ENCODE measurements at places on chromosomes 12 and 14.

DNA sequence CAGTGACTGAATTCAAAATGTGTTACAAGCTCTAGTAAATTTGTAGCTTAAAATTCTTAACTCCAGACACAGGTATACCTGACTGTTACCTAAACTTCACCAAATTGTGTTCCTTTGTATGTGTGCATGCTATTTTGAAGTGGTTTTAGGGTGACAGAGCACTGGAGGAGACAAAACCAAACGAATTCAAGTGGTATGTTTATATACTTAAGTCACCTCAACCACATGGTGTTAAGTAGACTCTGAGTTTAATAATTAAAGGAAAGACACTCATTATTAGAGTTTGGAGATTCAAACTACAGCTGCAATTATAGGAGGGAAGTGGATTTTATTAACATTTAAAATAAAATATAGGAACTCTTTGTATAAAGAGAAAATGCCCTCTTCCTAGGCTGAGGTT, 84.3 kb downstream of the PLCZ1 start:
- DNase-seq, result no peak

- DNase-seq, result no peak
These were observed 28.2 kb downstream of the SERPINA11 start for GRCh38 chr14:94424371-94424770.

- DNase-seq, result no peak
These were observed 663.8 kb upstream of the FOXG1 start for GRCh38 chr14:28102814-28103213.

DNA sequence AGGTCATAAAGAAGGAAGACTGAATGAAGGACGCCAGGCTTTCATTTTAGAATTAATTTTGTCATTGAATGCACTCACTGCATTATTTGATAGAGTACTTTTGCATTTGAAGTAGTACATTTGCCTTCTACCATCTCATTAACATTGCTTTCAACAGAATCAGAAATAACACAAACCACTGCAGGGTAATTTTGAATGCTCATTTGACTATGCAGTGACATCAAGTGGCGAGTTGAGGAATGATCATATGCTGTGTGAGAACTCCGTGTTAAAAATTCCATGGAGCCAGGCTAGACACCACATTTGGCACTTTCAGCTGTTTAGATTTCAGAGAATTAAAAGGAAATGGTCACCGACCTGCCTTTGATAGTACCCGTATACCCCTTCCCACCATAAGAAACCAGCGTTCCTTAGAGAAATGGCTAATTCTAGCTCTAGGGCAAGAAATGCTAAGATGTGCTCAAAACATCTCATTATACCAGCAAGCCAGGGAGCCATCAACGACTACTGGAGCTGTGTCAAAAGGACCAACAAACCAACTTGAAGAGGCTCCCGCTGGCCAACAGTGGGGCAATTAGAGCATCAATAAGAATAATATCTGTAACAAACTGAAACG, 16.5 kb downstream of the HEBP1 start:
- no peak for DNase-seq

DNA sequence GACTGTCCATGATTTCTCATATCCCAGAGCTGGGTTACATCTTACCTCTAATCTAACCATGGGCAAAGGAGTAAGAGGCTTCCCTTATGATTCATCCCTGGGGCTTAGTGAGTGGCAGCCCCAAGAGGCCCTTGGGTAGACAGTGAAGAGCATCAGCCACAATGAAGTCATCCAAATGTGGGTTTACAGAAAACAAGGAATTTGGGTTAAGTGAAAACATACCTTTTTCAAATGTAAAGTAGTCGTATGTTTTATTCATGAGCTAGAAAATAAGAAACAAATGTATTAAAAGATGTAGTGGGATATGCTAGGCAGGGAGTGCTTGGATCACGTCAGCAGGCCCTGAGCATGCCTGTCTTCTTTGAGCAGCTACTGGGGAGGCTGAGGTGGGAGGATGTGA, 54.0 kb upstream of the ELK3 start:
- no peak for DNase-seq

- DNase-seq, result no peak
These were observed 187.7 kb upstream of the DCN start for GRCh38 chr12:91370086-91370868.

DNA sequence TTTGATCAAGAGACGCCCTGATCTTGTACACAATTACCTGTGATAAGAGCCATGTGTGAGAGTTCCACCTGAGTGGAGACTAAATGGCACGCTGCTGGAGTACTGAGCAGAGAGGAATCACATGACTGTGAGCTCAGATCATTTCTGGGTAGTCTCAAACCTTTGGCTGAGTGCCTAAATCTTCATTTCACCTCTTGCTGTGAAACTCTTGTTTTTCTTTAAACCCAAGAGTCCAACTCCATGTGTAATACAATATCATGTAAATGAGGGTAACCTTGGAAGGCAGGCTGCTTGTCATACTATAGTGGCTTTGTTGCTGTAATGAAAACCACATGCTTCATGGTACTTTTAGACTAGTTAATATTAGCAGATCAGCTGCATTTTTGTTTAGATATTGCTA, 156.9 kb downstream of the CAND1 start:
- no peak for DNase-seq

DNA sequence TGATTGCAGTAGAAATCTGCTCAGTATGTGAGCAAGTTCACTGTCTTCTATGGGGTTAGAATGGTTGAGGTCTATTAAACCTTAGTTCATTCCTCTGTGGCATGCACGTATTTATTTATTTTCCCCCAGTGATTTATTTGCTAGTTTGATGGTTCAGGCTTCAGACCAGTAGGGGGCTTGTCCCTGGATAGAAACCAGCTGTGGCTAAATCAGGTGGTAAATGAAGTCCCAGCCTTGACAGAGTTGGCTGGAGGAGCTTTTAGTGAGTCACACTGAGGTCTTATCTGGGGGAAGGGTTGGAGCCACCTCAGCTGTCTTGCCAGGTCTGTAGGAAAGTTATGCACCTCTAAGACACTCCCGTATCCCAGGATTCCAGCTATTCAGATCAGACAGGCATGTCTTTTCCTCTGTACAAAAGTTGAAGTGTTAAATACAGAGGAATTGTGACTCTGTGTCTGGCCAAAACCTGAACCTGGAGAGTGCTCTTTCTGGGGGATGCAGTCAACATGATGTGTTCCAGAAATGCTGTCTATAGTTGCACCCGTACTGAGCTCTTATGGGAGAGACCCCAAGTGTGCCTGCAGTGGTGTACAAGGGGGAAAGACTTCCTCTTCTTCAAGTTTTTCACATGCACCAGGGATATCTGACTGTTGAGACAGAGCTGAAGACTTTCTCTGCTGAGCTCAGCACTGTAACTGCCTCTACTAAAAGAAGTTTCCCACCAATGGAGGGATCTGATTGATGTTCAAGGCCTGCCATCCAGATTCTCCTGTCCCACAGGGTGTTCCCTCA, 1322.1 kb downstream of the TMEM121 start:
- DNase-seq, result no peak

- DNase-seq, result no peak
These were observed 4.4 kb downstream of the KRT3 start for GRCh38 chr12:52791271-52792184.

DNA sequence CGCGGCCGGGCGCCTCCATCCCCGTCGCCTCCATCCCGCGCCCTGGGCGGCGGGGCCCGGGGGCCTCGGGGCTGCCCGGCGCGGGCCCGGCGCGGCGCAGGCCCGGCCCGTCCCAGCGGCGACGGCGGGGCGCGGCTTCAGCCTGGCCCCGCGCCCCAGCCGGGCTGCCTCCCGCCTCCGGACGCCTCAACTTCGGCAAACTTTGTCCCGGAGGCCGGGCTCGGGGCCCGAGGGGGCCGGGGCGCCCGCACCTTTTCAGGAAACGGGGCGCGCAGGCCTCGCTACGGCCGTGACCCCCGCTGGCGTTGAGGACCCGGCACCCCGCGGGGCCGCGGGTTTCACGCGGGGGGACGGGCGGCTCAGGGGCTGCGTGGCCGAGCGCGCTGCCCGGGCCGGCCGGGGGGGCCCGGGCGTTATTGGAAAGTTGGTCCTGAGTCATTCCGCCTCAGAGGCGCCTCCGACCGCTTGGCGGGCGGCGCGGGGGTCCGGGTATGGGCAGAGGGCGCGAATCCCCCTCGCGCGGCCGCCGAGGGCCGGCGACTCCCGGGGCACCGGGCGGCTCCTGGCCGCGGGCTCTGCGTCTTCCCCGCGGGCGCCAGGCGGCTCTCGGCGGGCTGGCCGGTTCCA, 575 bp downstream of the TRAF3 start:
- DNase-seq, result no peak

GRCh38 chr12:120140603-120141002, 24.1 kb upstream of the RAB35 start:
- DNase-seq, result no peak

- DNase-seq, result no peak
These were observed 61.8 kb upstream of the ATP2B1 start for GRCh38 chr12:89770391-89770790.

- DNase-seq, result no peak
These were observed 185.8 kb downstream of the SLC15A4 start for GRCh38 chr12:128637642-128638606.

DNA sequence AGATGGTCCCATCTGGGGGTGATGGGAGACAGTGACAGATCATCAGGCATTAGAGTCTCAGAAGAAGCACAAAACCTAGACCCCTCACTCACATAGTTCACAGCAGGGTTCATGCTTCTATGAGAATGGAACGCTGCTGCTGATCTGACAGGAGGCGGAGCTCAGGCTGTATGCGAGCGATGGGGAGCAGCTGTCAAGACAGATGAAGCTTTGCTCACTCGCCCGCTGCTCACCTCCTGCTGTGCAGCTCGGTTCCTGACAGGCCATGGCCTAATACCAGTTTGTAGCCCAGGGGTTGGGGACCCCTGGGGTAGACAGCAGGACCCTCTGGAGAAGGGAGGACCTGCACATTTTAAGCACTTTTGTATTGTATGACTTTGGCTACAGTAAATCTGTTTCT, 111.2 kb downstream of the LGMN start:
- no peak for DNase-seq

DNA sequence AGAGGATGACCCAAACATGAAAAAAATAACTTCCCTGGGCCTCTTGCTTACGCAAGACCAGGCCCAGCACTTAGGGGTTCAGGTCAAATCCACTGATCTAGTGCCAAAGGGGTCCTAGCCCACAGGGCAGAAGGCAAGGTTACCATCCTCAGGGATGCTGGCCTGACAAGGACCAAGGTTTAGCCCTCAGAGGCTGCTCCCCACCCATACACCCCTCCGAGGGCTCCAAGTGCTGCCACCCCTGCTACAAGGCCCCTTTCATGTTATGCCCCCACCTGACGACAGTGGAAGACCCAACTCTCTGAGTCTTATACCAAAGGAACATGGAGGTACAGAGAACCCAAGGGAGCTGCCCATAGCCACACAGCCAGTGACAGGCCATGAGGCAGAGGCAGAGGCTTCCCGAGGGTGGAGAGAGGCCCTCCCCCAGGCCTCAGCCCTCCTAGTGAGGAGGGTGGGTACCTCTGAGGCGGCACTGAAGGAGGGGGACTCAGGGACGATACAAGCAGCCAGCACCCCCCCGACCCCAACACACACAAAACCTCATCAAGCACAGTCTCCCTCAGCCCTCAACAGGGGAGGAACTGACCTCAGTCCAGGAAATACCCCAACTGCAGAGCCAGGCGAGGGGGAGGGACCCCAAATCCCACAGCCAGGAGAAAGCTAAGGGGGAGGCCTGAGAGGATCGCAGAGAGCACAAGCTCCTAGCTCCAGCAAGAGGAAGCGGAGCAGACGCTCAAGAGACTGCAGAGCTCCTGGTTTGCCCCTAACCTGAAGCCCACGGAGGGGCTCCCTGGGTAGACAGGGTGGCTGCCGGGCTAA, 37.0 kb downstream of the ANAPC7 start:
- DNase-seq, result no peak

DNA sequence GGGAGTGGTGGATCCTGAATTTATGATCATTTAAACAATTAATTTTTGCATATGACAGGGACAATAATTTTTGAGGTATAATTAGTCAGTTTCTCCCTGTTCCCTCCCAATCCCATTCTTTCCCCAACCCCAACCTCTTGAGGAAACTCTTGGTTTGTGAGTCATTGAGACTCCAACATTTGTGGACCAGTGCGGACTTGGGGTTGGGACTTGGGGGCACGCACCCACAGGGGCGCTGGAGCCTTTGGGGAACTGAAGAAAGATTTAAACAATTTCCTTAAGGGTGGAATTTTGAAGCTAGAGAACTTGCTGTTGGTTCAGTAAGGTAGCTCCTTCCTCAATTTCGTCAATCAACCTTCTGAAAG, 17.4 kb upstream of the PTGR2 start:
- no peak for DNase-seq

- no peak for DNase-seq
These were observed 35.7 kb downstream of the RIN3 start for GRCh38 chr14:92549105-92549858.

DNA sequence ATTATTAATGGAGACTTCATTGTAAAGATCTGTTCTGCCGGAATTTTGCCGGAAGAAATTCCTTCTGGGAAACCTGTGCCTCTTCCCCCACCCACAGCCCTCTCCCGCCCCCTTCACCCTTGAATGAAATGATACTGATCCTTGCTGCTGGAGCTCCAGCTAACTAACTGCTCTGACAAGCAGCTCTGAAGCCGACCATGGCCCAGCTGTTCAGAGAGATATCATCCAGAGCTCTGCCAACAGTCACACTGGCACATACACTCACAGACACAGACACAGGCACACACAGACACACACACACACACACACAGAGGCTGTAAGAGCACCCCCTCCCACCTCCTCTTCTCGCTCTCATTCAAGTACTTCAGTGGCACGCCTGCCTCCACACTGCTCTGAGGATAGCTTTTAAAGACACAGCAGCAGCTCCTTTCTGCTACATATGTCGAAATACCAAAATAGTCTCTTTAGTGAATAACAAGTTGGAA, 88.6 kb downstream of the R3HDM2 start:
- DNase-seq, result no peak

DNA sequence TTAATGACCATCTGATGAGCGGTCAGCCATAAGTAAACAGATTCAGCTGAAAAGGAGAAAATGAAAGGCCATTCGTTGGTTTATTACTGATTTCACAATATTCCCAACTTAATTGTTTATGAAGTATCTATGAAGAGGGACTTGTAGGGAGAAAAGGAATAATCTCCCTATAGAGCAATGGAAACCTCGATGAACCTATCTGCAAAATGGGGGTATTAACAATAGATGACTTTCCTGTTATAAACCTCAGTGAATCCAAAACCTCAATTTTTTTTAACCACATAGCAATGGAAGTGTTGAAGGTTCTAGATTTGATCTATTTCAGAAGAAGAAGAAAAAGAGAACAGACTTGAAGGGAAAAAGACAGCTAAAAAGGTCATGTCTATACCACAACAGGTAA, 2.0 kb downstream of the WIF1 start:
- DNase-seq, result no peak

All from T-helper 22 cell (primary cell).